ENCODE measurements at places on chromosomes 2 and 18. TPM values are rescaled to one million over a fixed set of nuclear protein-coding genes. Genes with fewer than 3 reads are reported as not detected.

Gene KIAA2012
- 0.19 TPM for total RNA-seq

Gene ASB18
- not detected for total RNA-seq

Gene ANKRD36B
- total RNA-seq: 31.9 TPM

Gene MPP4
- 0.05 TPM for total RNA-seq

Gene MALL
- 1.2 TPM for total RNA-seq

Gene METTL21A
- 31.8 TPM for total RNA-seq

Gene PMAIP1
- total RNA-seq: 14.5 TPM

Gene SERPINB3
- 2.6 TPM for total RNA-seq

Gene PRSS56
- 0.19 TPM for total RNA-seq

Gene LDLRAD4
- total RNA-seq: 80.0 TPM

Gene NAT8
- total RNA-seq: not detected

Gene DNER
- total RNA-seq: 0.09 TPM

Gene CBLN2
- 0.24 TPM for total RNA-seq

Gene USP40
- total RNA-seq: 16.1 TPM

Gene ANKRD23
- 3.4 TPM for total RNA-seq

Gene CHRNA1
- total RNA-seq: 2.2 TPM

Gene TXNDC2
- not detected for total RNA-seq

Gene TNFAIP6
- total RNA-seq: 2.3 TPM

Gene RETSAT
- total RNA-seq: 9.9 TPM

Gene G6PC2
- total RNA-seq: not detected

Gene HOXD3
- 0.28 TPM for total RNA-seq
